HT1080 (cell line): ENCODE measurements at places on chromosomes 7 and 10. TPM values are rescaled to one million over a fixed set of nuclear protein-coding genes. Genes with fewer than 3 reads are reported as not detected.
A peak's percentile ranks its signal among the peaks of the same experiment; 100 is the strongest.

The HMX2 gene
- total RNA-seq, result 0.06 TPM in 1 of 2 replicates, not detected in the other

The CDC14C gene
- total RNA-seq, result not detected in 2 replicates

- DNase-seq, result peak; percentile 60
Measured at GRCh38 chr7:7761974-7762779, 43.8 kb upstream of the RPA3 start.

DNA sequence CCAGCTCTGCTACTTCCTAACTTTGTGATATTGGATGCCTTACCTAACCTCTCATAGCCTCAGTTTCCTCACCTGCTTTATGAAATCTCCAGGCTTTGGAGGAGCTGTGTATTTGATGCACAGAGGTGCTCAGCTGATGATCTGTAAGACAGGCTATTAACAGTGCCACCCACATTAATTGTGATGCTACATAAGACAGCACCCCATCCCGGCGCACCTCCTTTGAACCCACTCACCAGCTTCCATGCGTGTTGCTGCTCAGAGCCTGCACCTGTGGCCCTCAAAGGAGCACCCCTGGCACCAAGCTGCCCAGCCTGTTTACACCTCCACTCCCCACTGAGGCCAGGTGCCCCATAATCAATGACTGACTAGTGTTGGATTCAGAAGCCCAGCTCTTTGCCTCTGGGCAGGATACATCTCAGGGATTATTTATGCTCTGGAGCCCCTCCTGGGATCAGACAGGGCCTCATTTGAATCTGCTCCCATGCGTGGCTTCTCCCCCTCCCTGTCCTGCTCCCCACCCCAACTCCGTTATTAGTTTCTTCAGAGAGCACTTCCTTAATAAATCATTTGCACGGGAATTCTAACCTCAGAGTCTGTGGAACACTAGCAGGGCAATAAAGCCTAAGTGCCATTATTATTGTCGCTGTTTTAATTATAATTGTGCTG, 87.7 kb downstream of the GFRA1 start:
- no peak for DNase-seq

- DNase-seq, result no peak
Measured at GRCh38 chr7:154287356-154287755, 235.2 kb downstream of the DPP6 start.

- DNase-seq, result no peak
Measured at GRCh38 chr7:141262101-141263090, 188.5 kb downstream of the TMEM178B start.

- no peak for DNase-seq
Measured at GRCh38 chr7:108368466-108368865, 87.8 kb downstream of the NRCAM start.

- no peak for DNase-seq
Measured at GRCh38 chr7:130949550-130949949, 215.5 kb upstream of the KLF14 start.

DNA sequence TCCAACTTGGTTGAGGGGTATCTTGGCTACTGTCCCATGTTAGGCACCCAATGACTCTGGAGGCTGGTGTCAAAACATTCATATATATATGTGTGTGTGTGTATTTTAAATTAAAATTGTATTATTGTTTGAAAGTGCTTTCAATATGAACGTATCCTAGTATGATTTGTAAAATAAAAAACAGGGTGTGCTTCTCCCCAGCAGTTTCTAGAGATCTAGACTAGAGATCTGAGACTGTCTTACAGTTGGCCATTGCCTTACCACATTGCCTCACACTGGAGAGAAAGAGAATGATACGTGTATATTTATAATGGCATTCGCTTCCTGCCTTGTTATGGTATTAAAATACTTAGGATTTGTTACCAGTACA, 1.2 kb downstream of the BAG3 start:
- peak; percentile 55 for DNase-seq
